HepG2 (cell line): ENCODE measurements at places on chromosomes 2 and 18.

DNA sequence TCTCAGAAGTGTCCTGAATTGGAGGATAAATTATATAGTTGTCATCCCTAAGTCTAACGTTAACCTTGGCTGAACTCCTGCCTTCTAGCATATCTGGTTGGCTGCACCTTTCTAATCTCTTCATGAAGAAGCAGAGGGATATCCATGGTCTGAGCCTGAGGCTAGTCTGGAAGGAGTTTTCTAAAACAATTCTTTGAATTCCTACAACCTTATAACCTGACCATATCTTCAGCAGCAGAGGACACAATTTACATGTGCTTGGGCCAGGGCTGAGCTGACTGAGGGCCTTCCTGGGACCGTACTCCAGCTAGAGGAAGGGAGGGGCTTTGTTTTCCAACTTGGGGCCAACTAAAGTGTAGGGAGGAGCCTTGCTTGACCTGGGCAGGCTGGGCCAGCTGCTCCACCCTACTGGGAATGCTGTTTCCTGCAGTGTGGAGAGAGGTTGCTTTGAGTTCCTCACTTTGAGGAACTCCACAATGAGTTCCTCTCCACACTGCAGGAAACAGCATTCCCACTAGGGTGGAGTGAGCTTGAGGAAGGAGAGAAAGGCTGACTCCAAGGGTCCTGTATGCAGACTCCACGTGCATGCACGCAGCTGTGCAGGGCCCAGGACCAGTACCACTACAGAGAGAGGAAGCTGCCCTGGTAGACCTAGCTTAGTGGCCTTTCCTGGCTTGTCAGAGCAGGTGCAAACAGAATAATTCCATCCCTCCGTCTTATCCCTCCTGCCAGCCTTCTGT is 19.6 kb downstream of the CEP68 start:
- DNase-seq: peak; percentile 30

DNA sequence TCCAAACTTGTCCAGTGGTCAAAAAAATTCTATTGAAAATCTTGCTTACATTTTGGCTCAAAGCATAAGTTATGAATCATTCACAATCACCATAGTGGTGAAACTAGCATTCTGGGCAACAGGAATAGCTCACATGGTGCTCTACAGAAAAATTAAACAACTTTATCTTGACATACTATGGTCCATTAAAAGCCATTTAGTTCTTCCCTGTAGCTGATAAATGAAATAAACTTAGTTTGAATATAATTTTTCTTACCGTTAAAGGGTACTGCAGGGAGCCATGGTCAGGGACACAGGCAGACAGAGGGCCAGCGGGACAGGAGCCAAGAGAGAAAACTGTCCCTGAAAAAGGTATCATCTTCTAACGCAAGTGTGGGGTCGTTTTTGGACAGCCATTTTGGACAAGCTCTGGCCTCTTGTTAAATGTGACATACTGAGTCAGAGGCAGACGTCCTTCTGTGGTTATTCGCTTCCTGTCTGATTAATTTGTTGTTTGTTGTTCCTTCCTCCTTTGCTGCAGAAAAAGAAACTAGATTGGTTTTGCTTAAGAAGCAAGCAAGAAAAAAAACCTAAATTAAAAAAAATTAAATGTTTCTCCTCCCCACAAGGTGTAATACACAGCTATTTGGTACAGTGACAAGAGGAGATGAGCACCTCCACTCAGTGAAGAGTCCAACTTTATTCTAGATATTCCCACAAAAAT is at the start of gene WIPF1:
Gene WIPF1, minus strand, starts transcription at position 460 of the 703 bp plus-strand sequence. CDS start 12,231 bp downstream, outside the sequence.
- DNase-seq: no peak

DNA sequence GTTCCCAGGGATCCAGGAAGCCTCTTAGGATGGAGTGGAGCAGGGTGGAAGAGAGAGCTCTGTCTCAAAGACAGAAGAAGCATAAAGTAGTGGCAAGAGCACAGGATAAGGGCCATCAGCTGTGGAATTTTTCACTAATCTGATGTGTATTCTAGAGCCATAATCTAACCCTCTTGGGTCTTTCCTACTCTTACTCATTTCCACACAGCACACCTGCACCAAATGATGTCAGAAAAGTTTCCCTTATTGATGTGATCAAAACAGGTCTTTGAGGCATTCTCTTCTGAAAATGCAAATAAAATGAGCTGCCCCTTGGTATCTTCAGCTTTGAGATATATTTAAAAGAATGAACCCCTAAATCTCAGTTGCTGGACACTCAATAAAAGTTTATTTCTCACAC is 415.1 kb upstream of the CHST9 start:
- DNase-seq: no peak

DNA sequence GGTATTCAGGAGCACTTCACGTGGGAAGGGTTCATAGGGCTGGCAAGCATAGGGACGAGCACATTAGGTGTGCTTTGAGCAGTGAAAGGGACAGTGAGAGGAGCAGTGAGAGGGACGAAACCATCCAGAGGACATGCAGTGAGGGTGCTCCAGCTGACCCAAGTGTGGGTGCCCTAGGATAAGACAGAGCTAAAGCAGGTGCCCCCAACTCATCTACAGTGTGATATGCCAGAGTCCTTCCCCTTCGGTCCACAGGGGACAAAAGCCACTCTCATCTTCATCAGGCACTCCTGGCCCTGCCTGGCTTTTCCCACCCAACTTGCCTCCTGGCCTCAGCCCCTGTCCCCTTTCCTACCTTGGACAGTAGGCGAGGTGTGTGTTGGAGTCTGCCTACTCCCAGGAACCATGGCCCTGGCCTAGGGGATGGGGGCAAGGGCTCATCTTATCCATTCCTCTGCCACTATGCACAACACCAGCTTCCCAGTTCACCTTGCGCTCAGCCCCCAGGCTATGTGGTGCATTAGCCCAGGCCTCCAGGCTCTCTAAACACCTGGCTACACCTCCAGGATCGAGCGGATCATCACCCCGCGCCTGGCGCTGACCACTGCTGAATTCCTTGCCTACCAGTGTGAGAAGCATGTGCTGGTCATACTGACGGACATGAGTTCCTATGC is 16.1 kb upstream of the ANKRD53 start:
- no peak for DNase-seq

DNA sequence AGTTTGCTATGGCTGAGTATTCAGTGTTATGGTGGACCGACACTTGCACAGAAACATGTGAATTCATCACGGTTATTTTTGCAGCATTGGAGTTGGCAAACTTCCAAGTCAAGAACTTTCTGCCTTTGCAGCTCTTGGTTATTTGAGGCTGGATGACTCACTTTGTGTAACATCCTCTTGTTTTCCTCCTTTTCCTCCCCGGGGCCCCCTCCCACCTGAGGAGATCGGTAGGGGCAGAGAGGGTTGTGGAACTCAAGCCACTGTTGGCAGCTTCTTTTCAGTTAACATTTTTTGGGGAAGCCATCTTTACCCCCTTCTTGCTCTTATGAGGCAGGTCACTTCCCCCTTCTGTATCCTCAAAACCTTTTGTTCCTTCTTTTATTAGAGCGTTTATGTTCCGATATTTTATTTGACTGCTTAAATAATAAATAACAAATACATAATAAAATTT is 48.6 kb downstream of the DDX1 start:
- peak; percentile 43 for DNase-seq

- DNase-seq: peak; percentile 3
Measured at GRCh38 chr18:5488844-5489243, 55.0 kb downstream of the EPB41L3 start.

DNA sequence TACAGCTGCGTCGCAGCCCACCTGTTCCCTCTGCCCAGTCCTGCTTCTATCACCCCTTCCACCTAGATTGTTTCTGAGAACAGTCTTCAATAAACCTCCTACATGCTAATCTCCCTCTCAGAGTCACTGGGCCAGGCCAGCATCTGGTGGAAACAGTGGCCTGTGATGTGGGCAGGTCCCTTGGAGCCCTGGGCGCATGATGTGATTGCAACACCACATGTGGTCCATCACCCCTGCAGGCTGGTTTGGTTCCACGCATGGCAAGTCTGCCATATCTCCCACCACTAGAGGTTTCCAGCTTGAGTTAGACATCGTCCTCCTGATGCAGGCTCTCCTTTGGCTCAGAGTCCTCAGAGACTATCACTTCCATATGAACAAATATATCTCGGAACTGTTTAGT is 83.5 kb downstream of the PRKCE start:
- DNase-seq: no peak

DNA sequence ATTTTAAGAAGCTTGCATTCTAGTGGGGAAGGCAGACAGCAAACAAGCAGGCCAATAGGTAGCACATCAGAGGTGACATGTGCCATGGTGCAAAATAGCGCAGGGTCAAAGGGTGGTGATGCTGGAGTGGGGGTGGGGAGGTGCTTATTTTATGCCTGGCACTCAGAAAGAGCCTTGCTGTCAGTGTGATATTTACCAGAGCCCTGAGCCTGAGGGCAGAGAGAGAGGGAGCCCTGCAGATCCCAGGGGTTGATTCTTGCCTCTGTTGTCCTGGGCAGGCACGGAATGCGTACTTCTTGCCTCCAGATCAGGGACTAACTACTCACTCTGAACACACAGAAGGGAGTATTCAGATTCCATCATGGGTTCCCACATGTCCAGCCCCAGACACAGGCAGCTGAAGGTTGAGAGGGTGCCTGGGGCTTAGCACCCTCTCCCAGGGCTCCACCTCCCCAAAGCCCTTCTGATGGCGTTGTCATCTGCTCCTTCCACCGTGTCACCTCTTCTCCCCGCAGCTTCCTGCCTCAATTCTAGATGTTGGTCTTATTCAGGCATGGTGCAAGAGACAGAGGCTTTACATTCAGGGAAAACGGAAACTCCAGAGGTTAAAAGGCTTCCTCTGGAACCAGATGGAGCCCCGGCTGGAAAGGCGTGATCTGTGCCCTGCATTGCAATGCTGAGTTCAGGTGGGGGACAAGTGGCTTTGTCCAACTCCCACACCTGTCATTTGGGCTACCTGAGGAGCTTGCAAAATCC is 252.3 kb downstream of the HAUS1 start:
- no peak for DNase-seq
